SK-N-MC (cell line): ENCODE measurements at places on chromosomes 2 and 18.

- no peak for DNase-seq
Measured at GRCh38 chr2:128535953-128536352, 217.3 kb upstream of the HS6ST1 start.

DNA sequence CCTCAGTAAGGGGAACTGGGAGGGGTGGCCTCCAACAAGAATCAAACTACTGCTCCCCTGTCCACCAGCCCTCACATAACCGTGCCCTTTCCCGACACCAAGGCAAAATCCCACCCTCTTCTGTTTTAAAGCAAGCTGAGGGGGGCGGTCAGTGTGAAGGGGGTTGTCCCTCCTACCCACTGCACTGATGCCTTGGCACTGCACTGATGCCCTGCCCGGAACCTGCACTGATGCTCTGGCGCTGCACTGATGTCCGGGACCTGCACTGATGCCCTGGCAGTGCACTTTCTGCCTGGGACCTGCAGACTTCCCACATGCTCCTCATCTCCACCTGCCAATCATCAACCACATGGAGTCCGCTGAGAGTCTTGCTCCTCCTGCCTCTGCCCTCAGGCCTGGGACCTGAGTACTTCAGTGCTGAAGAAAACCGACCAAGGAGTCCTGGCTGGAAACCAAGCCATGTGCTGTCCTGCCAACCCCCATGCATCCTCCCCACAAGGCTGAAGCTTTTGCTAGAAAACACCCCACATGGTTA lies 179.5 kb downstream of the SMAD2 start:
- DNase-seq: no peak

DNA sequence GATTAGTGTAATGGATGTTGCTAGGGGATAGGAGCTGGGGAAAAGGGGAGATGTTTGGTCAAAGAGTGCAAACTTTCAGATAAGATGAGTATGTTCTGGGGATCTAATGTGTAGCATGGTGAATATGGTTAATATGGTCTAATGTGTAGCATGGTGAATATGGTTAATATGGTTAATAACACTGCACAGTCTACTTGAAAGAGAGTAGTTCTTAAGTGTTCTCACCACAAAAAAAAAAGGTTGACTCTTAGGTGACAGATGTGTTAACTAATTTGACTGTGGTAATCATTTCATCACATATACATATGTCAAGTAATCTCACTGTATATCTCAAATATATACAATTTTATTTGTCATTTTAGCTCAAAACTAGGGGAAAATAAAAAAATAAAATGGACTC lies 121.3 kb upstream of the CD226 start:
- no peak for DNase-seq

DNA sequence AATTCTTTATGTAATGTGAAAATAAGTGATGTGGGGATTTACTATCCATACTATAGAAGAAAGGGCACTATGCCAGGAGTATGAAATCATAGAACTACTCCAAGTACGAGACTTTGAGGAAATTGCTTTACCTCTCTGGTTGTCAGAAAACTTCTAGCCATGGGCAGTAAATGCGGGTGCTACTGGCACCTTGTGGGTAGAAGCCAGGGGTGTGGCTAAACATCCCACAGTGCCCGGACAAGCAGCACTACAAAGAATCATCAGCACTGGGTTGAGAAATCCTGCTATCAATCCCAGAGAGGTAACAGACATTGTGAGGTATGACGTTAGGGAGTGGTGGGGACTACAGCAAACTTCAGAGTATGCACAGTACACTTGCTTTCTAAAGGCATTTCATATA lies 453.5 kb upstream of the TNP1 start:
- no peak for DNase-seq

GRCh38 chr2:237132799-237133198 lies 47.1 kb downstream of the COPS8 start:
- DNase-seq: no peak

DNA sequence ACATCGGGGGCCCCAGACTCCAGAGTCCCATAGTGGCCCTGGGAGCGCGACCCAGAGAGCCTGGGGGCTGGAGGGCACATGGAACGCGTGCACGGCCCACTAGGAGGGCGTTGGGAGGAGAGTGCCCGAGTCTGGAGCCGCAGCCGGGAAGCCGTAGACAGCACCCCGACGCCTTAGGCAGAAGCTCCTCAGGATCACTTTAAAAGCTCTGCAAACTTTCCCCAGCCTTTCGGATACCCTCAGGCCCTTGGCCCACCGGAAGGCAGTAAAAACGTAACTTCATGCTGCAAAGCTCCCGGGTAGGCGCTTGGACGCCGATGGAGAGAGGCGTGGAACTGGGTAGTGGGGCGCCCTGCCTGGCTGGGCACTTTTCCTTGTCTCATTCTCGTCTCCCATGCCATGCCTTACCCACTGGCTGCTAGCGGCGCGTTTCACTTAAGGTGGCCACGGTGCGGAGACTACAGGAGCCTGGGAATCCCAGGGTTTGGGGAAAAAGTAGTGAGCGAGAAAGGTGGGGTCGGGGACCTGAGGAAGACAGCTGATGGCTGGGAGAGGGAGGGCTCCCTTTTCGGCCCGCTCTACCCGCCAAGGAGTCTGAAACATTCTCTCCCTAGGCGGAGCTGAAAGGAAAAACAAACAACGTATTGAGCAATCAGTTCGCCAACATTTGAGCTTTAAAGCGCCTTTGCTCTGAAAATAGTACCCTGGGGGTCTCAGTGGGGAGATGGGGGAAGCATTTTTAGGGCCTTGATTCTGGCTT lies 141.8 kb downstream of the MEIS1 start:
- DNase-seq: no peak

DNA sequence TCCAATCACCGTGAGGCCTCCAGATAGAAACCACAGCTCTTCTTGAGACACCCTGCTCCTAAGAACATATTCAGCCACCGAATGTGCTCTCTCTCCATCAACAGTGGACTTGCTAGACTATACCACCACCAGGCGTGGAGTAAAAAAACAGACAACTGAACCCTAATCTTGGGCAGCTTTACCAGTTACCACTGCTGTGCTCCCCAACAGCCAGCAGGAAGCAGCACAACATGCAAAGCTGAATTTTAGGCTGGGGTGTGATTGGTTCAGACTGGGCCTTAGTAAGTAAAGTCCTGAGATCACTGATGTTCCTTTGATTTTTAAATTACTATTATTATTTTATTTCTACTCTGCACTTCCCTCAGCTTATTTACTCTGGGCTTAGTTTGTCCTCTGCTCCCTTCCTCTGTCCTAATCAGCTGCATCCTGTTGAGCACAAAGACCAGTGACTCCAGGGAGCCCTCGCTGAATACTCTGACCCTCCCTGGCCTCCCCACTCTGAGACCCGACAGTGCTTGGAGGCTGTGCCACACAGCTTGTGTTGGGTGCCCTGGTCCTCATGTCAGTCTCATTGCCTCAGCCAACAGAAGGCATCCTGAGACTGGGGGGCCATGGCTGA lies 21.9 kb downstream of the MRPL35 start:
- no peak for DNase-seq

DNA sequence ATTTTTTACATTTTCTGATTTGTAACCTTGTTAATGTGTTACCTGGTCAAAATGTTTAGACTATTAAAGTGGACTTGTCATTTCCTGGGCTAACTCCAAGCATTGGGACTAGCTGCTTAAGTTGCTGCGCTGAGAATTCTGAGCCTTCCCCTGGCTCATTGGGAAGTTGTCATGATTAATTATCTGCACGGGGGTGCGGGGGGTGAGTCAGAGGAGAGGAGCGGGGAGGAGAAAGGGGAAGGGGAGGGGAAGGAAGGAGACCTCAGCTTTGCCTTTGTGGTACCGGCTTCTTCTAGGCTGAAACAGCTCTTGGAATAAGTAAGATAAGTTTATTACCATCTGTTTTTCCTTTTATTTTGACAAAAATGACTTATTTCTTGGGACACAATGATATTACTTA lies 52.9 kb upstream of the APCDD1 start:
- no peak for DNase-seq

GRCh38 chr2:212956665-212957607 lies 194.5 kb downstream of the IKZF2 start:
- DNase-seq: no peak

- DNase-seq: no peak
Measured at GRCh38 chr18:44465381-44465841, 215.3 kb upstream of the SETBP1 start.

- no peak for DNase-seq
Measured at GRCh38 chr2:45002686-45003085, 6.6 kb downstream of the SIX2 start.

DNA sequence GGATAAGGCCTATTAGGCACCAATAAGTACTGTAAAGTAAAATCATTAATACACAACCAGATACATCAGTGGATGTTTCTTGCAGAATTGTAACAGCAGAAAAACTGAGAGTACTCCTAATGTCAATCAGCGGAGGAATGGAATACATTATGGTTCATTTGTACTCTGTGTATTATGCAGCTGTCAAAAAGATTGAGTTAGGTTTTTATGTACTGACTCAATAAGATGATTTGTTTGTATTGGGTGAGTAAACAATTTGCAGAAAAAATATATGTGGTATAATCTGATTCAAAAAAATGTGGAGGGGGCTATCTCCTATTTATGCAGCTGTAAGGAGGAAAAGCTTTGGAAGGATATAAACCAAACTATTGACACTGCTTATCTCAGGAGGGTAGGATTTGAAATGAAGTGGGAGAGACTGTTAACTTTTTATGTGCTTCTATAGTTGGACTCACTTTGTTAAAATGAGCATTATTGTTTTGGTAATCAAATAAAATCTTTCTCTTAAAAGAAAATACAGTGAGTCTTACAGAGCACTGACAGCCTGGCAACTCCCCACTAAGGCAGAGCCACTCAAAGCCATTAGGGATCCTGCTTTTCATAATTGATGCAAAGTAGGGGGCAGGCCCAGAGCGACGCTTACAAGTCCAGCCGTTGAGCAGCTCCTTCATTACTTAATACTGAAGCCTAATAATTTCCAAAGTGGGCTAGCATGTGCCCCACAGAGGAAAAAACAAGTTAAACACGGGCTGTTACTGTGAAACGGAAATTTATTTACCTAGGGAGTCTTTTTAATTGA lies 168.8 kb downstream of the PHLPP1 start:
- DNase-seq: no peak

GRCh38 chr2:7800031-7800430 lies 881.8 kb upstream of the ID2 start:
- no peak for DNase-seq

- no peak for DNase-seq
Measured at GRCh38 chr2:16613539-16614011, 52.1 kb downstream of the CYRIA start.

DNA sequence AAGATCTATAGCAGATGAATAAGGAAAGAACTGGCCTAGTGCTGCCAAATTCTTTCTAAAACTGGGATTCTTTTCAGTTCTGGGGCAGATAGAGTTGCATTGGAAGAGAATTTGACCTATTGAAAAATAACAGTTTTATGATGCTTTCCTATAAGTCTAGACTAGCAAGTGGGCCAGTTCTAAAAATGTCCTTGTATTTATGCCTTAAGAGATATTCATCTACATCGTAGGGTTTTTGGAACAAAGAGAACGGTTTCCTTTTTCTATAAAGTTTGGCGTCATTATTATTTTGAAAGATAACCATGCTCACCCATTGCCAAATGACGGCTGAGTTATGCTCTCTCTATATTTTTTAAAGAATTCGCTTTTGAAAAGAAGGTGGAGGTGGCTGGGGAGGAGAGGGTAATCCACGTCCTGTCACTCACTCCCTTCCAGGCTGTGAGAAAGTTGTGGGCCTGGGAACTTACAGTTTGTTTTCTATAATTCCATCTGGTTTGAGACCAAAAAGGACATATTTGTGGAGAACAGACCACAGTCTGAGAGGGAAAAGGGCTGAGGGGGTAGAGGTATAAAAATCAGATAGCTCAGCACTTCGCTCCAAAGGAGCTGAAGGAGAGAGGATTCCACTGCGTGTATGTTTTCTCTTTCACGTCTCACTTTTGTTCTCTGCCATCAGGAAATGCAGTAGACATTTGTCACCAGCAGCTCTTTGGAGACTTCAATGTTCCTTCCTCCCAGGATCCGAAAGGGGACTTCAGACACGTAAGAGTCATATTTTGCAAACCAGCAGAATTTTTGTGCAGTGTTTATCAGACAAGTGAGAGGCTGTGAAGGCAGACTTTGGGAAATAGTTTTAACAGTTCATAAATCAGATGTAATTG lies 281.9 kb upstream of the FN1 start:
- no peak for DNase-seq

- no peak for DNase-seq
Measured at GRCh38 chr2:29033172-29033571, 41.2 kb downstream of the PCARE start.

DNA sequence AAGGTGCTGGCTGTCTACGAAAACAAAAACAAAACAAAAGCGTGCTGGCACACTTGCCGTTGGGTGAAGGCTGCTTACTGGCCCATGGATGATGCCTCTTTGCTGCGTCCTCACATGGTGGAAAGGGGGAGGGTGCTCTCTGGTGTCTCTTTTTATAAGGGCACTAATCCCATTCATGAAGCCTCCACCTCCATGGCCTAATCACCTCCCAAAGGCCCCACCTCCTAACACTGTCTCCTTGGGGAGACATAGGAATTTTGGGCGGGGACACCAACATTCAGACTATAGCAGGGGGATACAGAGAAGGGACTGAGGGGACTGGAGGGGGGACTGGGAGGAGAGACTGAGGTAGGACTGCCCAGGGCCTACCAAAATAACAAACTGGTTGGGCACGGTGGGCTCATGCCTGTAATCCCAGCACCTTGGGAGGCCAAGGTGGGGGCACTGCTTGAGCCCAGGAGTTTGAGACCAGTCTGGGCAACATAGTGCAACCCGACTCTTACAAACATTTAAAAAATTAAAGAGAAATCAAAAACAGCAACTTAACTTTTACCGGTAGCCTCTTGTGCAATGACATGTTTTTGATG lies 14.5 kb downstream of the PTMA start:
- no peak for DNase-seq

- DNase-seq: no peak
Measured at GRCh38 chr2:109537565-109538222, 76.1 kb downstream of the SEPTIN10 start.

GRCh38 chr2:216117561-216118340 lies 8.6 kb downstream of the XRCC5 start:
- no peak for DNase-seq

- no peak for DNase-seq
Measured at GRCh38 chr2:161141033-161141432, 19.2 kb upstream of the TANK start.
